ENCODE measurements at places on chromosomes 12 and 14.
A peak's percentile ranks its signal among the peaks of the same experiment; 100 is the strongest.

DNA sequence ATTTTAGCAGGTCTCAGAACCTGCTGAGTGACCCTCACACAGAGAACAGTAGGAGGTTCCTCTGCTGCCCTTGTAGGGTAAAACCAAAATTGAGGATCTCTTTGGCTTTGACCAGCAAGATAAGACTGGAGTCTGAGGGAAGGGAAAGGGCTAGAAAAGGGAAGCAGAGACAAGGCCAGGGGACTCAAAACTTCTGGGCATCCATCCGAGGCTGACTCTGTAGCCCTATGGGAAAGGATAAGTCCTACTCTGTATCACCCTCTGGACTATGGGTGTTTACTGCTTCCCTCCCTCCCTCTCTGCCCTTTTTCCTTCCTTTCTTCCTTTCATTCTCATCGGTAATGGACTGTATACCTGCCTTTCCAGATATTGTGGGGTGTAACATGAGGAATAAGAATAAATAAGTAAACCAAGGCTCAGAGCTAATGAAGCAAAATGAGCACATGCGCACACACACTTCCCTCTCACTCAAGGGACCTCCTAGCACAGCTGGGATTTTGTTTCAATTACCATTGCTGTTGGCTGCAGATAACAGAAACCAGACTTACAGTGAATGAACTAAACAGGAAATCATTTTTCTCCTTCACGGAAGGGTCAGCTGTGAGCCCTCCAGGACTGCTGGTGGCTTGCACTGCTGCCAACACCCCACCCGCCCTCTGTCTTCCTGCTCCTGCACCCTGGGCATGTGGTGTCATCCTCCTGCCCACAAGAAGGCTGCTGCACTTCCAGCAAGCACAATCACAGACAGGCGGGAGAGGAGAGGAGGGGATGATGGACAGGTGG lies 404.4 kb upstream of the CCDC196 start:
- DNase-seq = no peak

- no peak for DNase-seq
Measured at GRCh38 chr12:106108185-106108835, 30.4 kb downstream of the NUAK1 start.

DNA sequence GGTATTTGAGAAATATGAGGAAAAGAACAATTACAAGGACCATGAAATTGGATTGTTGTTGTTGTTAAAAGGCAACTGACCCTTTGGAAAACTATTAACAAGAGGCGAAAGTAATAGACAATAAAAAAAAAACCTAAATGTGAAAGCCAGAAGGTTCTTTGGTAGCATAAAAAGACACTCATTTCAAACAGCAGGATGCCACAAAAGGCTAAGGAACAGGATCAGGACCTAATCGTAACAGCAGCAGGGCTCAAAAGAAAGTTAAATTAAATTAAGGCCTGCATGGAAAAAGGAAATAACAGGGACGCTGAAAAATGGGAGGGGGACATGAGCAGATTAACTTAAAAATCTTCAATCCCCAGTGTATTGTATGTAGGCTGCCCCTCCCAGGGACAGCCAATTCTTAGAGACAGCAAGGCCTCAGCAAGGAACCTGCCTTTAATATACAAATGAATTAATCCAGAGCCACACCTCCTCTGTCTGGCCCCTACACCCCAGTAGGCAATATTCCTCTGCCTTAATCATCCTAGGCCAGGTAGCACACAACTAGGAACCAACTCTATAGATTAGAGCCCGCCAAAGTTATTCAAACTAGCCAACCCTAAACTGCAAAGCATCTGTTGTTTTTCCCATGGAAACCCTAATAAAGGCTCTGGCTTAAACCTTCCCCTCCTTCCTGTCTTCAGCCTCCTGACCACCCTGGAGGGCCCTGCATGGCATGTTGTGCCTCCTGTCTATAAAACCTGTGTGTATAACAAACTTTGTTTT lies 28.4 kb upstream of the AP4S1 start:
- no peak for DNase-seq

- DNase-seq = no peak
Measured at GRCh38 chr14:54447231-54447692, 6.1 kb upstream of the CNIH1 start.

DNA sequence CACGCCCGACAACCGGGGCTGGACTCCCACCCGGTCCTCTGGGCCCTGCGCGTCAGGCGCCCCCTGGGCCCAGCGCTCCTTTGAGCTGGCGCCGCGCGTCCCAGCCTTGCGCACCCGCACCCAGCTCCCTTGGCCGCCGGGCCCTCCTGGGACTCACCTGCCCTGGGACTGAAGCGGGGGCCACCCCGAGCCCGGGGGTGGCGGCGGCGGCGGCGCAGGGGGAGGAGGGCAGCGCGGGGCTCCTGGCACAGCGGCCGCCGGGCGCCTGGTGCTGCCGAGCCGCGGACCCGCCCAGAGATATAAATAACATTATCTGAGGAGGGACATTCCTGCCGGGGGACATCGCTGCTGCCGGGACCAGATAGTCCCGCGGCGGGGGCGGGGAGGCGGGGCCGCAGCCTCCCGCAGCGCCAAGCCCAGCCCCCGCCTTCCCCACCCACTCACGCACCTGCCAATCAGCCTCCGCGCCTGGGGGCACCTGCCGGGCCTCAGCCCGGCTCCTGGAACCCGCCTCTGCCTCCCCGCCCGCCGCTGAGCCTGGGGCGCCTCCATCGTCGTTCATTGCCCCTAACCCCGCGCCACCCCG lies at the start of gene SPTB:
Gene SPTB (minus strand): TSS at position 273 of the 586 bp plus-strand sequence. CDS start 56,813 bp downstream, outside the sequence.
- DNase-seq = peak; percentile 74

GRCh38 chr14:66746316-66747006 lies 238.5 kb downstream of the GPHN start:
- peak; percentile 10 for DNase-seq

DNA sequence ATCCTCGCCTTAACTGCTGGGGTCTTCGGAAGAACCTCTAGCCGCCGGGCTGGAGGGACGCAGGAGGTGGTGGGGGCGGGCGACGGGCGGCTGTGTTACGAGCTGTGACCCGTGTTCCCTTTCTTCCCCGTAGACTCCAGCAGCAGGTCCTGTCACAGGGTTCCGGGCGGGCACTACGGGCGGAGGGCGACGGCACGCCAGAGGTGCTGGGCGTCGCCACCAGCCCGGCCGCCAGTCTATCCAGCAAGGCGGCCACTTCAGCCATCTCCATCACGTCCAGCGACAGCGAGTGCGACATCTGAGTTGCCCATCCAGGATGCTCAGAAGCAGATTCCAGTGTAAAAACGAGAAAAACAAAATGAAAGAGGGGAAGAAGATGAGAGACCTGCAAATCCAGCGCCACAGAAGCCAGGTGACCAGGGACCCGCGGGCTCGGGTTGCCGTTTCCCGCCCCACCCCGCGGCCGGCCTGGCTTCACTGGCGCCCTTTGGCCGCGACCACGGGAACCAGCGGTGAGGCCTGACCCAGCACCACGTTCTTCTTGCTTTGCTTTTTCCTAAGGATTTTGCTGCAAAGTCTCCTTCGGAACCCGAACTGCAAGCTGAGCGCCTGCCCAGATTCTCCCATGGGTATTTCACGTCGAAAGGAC lies 2.1 kb downstream of the SIX6 start:
- DNase-seq = no peak

GRCh38 chr12:47648056-47648579 lies 57.7 kb downstream of the RPAP3 start:
- DNase-seq = no peak

- no peak for DNase-seq
Measured at GRCh38 chr12:121724925-121725324, 12.4 kb downstream of the TMEM120B start.

- no peak for DNase-seq
Measured at GRCh38 chr12:113347-113746, 46.8 kb downstream of the IQSEC3 start.

DNA sequence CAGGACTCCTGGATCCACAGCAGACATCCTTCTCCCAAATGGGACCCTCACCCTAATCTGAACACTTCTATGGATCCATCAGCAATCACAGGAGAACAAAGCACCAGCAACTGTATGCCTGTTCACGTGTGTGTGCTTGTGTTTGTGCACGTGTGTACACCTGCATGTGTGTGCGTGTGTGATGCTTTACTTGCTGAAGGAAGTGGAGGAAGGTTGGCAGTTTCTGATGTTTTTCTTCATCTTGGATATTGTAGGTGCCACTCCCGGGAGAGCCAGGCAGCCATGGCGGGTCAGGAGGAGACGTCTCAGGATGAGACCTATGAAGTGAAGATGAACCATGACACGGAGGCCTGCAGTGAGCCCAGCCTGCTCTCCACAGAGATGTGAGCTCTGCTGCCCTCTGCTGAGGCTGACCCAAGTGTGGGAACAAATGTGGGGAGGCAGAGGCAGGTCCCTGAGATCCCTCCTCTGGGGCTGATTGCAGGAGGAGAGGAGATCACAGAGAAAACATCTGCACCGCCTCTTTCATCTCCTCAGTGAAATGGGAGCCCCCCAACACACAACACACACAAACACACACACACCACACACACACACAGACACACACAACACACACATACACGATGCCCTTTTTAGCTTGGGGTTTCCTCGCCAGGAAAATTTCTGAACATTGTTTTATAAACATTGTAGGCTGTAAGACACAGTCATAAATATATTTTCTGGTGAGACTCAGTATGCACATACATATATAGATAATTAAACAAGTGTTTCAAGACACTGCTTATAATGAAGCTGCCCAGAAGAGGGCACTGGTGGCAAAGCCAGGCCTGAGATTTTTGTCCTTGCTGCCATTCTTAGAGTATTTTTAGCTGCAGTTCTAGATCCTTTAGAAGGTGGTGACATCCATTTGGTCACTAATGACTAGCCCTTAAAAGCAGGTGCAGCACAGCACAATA lies 112.2 kb upstream of the FKBP4 start:
- no peak for DNase-seq

- DNase-seq = no peak
Measured at GRCh38 chr12:67677166-67677565, 28.6 kb downstream of the DYRK2 start.

- no peak for DNase-seq
Measured at GRCh38 chr14:54788701-54789100, 113.9 kb downstream of the GCH1 start.

GRCh38 chr12:91944637-91945036 lies 201.0 kb downstream of the BTG1 start:
- no peak for DNase-seq

- DNase-seq = no peak
Measured at GRCh38 chr12:107126796-107127481, 33.6 kb upstream of the CRY1 start.

- no peak for DNase-seq
Measured at GRCh38 chr14:67253076-67253635, 11.9 kb downstream of the PALS1 start.

- no peak for DNase-seq
Measured at GRCh38 chr14:40574780-40575179, 1031.9 kb upstream of the LRFN5 start.

DNA sequence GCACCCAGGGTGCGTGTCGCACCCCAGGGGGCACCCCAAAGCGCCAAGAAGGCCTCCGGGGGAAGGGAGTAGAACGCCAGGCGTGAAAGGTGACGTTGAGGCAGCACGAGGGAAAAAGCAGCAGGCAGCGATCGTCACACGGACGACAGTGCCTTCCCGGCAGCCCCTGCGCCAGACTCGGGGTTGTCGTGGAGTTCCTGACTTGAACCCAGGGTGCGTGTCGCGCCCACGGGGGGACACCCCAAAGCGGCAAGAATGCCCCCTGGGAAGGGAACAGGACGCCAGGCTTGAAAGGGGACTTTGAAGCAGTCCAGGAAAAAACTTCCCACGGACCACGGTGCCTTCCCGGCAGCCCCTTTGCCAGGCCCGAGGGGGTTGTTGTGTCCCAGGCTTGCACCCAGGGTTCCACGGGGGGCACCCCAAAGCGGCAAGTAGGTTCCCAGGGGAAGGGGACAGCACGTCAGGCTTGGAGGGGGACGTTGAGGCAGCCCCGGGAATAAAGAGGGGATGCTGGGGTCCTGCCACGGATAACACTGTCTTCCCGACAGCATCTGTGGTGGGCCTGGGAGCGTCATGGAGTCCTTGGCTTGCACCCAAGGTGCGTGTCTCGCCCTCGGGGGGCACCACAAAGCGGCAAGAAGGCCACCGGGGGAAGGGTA lies 159.2 kb upstream of the ALG10B start:
- DNase-seq = no peak

DNA sequence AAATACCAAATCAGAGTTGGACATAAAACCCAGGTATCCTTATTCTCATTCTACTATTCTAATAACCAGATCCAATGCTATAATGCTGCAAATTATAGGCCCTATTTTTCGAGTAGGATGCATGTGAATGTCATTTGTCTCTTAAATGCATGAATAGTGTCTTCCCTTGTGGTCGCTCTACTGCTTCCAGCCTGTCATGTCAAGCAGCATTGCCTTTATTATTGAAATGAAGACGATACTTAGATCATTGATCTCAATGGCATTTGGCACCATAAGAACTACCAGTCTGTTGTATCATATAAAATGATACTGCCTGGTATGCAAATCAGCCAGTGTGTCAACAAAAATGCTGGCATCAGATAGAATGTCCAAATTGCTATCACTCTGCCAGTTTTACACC lies 649.1 kb downstream of the DIO2 start:
- no peak for DNase-seq

GRCh38 chr14:65476273-65476941 lies 63.9 kb downstream of the FUT8 start:
- DNase-seq = no peak

DNA sequence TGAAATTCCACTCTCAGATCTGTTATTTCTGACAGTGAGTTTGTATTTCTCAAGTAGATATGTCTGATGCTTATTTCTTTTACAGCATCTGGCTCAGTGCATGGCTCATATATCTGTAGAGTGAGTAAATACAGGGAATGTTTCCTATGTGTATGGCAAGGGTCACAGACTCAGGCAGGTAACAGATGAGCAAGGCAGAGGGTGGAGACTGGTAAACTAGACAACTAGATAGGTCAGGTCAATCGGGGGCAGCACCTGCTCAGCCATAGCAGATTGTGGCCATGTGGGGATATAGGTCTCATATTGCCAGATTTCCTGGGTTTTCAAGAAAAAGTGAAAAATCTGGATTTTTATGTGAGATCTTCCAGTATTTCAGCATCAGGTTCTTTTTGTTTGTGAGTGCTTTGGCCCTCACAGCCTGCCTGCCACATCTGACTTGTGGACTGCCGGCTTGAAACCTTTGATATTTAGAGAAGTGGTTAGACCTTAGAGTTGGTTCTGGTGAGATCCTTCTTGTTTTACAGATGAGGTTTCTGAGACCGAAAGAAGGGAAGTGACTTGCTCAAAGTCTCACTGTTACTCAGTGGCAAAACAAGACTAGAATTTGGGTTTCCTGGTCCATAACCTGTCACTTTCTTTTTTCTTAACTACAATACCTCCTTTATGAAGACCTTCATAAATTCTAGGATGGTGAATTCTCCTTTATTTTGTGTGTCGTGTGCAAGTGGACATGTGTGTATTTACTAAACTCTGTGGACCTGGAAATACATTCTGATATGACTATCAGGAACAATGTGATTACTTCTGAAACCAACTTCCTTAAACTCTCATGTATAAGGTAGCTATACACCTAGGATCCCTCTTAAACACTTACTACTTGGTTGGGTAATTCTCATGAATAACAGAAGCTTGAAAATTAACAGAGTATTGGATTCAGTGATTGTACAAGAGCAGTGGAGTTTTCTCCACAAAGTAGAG lies 34.4 kb downstream of the PROX2 start:
- DNase-seq = peak; percentile 40

Data from GM13977 (cell line).